ENCODE measurements at places on chromosomes 11 and 22. TPM values are rescaled to one million over a fixed set of nuclear protein-coding genes. Genes with fewer than 3 reads are reported as not detected.

- DNase-seq: no peak
- no peaks in the 10 kb centered on the region for H3K27me3 ChIP-seq
- no peaks in the 10 kb centered on the region for H3K4me1 ChIP-seq
These were observed 31.3 kb upstream of the TEAD1 start for GRCh38 chr11:12642806-12643428.

DNA sequence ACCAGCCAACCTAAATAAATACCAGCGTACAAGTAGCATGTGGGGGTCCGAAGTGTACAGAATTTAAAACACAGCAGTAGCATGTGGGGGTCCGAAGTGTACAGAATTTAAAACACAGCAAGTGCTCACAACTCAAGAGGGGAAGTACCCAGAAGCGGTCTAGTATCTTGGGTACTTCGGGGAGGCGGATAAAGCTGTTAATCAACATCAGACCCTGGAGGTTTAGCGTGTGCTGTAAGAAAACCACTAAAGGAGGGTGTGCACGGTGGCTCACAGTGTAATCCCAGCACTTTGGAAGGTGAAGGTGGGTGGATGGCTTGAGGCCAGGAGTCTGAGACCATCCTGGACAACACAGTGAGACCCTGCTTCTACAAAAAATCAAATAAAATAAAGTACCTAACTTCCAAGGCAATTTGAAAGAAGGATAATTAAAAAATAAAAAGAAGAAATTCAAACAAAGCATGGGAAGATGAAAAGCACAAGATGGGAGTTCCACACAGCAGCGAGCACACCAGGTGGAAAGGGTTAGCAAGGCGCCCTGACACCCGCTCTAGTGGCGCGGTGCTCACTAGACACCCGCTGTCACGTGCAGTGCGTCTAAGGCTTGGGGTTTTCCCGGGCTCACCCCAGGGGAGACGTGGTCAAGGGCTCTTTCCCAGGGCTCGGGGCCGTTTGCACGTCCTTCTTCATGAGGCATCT lies 35.0 kb upstream of the MOB2 start:
- peak; percentile 89 for DNase-seq
- no peaks in the 10 kb centered on the region for H3K36me3 ChIP-seq
- H3K27ac ChIP-seq: peak overlapping the region; percentile 19
- H3K27me3 ChIP-seq: no peaks in the 10 kb centered on the region
- peaks cover 39% of the 10 kb centered on the region for H3K4me1 ChIP-seq

DNA sequence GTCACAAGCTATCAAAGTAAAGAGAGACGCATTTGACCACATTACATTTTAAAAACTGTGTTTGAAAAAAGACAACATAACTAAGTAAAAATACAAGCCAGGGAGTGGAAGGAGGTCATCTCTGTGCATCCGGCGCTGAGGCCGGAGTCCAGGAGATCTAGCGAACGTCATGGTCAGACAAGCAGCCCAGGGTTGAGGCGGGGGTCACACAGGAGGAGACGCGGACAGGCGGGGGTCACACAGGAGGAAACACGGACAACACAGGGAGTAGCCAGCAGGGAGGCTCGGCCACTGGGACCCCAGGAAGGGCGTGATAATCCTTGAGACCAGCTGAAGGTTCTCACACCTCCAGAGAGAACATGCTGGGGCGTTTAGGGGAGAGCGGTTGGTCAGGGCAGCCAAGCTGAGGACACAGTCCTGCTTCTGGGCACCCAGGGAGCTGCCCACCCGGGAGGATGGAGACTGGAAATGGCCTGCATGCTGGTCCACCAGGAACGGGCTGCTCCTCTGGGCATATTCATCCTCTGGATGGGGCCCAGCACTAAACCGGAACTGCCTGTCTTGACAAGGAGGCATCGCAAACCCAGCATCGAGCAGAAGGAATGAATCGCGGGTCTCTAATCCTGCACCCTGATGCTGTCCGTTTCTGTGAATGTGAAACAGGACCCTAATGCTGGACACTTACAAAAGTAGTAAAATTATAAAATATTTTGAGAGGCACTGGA lies 40.9 kb upstream of the MUC5AC start:
- no peaks in the 10 kb centered on the region for H3K36me3 ChIP-seq
- no peak overlapping the region for H3K4me3 ChIP-seq
- H3K4me1 ChIP-seq: no peaks in the 10 kb centered on the region
- no peak for DNase-seq
- no peak overlapping the region for H3K27ac ChIP-seq
- H3K27me3 ChIP-seq: no peaks in the 10 kb centered on the region

- no peaks in the 10 kb centered on the region for H3K4me1 ChIP-seq
- no peaks in the 10 kb centered on the region for H3K27me3 ChIP-seq
- H3K27ac ChIP-seq: no peak overlapping the region
- H3K4me3 ChIP-seq: no peak overlapping the region
- no peaks in the 10 kb centered on the region for H3K36me3 ChIP-seq
These were observed 14.0 kb downstream of the GRAMD1B start for GRCh38 chr11:123443851-123444623.

DNA sequence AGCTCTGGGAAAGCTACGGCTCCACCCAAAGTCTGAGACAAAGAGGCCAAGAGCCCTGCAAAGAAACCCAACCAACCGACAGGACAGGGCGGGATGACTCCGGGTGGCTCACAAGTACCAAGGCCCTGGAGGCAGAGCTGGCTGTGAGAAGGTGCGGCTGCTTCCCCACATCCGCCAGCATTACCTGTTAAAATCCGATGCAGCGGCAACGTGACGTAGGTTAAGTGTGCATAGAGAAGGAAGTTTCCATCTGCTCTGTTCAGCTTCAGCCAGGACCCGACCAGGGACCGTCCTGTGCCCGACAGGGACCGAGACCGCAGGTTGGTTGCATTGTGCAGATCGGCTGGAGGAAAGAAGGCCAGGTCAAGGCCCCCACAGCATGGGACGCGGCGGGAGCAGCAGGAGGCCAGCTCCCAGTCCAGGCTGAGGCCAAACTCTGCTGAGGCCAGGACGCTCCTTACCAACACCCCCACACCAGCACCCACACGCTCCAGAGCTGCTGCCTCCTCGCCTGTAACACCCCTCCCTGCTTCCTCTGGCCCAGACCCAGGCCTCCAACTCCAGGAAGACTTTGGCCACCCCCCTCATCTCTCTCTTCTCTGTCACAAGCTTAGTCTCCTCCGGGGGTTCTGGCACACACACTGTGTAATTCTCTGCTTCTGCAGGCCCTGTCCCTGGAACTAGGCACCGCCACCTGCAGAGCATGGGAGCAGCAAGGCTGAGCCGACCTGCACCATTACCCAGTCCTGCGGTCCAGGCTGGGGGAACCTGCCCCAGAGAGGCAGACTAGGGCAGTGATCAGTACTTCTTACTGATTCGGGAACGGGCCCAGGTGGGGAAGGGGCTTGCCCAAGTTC lies 34.1 kb downstream of the NUP50 start:
- H3K27ac ChIP-seq: no peak overlapping the region

DNA sequence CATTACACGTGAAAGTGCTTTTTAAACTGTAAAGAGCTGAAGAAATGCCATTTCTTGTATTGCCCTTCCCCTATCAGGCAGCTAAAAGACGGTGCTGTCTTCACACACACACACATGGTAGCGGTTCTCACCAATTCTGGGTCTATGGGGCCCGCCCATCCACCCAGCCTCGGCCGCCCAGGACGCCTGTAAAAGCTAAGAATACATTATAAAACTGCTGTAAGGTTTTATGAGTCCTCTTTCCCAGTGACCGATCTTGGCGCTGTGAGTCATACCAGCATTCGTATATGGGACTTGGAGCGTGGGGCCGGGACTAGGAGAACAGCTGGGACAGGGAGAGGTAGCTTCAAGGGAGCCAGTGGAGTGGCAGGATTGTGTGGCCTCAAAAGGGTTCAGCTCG lies 149.7 kb upstream of the CADM1 start:
- no peak overlapping the region for H3K27ac ChIP-seq
- no peaks in the 10 kb centered on the region for H3K4me1 ChIP-seq
- H3K36me3 ChIP-seq: no peaks in the 10 kb centered on the region
- no peak for DNase-seq

DNA sequence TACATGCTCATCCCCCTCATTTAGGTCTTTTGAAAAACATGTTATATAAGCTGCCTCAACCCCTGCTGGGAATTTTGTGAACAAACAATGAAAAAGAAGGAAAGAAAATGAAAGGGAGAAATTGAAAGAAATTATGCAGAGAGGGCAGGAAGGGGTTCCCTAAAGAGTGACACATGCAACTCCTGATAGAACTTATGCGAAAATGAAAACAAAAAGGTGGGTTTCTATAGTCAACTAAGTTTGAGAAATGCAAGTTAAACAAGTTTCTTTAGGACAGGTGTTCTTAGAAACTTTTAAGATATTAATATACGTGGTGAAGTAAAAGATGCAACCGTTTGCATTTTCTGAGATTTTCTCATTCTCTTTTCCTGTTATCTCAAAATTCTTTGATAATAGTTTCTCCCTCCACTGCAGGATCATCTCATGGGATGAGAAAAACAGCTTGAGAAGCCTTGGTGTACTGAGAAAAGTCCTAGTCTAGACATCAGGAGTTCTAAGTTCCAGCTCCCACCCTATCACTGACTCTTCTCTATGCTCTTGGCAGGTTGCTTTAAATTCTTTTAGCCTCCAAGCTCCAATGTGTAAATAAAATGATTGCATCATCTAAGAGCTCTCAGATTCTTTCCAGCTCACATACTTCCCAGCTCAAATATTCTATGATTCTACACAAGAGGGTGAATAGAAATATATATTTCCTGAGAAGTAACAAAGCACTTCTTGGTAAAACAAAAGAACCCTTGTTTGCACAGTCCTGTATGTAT lies 109.2 kb downstream of the FAM76B start:
- H3K4me3 ChIP-seq: no peak overlapping the region
- H3K27ac ChIP-seq: no peak overlapping the region
- no peaks in the 10 kb centered on the region for H3K36me3 ChIP-seq
- no peak for DNase-seq

- no peak overlapping the region for H3K27ac ChIP-seq
- H3K4me3 ChIP-seq: no peak overlapping the region
- H3K4me1 ChIP-seq: no peaks in the 10 kb centered on the region
- no peak for DNase-seq
- no peaks in the 10 kb centered on the region for H3K36me3 ChIP-seq
These were observed 374.7 kb downstream of the DDX10 start for GRCh38 chr11:109039611-109040010.

DNA sequence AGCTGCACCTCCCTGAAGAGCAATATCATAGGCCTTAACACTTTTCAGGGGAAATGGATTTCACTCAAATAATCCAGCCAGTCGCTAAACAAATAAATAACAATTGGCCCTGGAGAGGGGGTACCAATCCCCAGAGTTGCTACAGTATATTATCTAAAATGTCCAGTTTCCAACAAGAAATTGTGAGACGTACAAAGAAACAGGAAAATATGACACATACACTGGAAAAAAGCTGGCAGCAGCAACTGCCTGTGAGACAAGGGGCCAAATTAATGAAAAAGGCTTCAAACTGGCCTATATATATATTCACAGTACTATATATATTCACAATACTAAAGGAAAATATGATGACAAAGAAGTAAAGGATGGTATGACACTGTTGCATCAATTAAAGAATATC lies 4.0 kb downstream of the NF2 start:
- H3K27me3 ChIP-seq: no peaks in the 10 kb centered on the region
- no peak for DNase-seq
- no peak overlapping the region for H3K27ac ChIP-seq
- H3K4me3 ChIP-seq: no peak overlapping the region
- peaks cover 9% of the 10 kb centered on the region for H3K4me1 ChIP-seq
- peaks cover 3% of the 10 kb centered on the region for H3K36me3 ChIP-seq

- peaks cover under 1% of the 10 kb centered on the region for H3K36me3 ChIP-seq
- DNase-seq: no peak
- H3K27ac ChIP-seq: no peak overlapping the region
- H3K4me1 ChIP-seq: peaks cover 41% of the 10 kb centered on the region
- no peak overlapping the region for H3K4me3 ChIP-seq
These were observed 1.3 kb upstream of the CLCF1 start for GRCh38 chr11:67374571-67375281.

GRCh38 chr11:65183201-65183891 lies 1.6 kb downstream of the CAPN1 start:
- H3K27ac ChIP-seq: no peak overlapping the region
- no peaks in the 10 kb centered on the region for H3K27me3 ChIP-seq
- no peaks in the 10 kb centered on the region for H3K36me3 ChIP-seq
- H3K4me1 ChIP-seq: peaks cover 16% of the 10 kb centered on the region
- no peak for DNase-seq
- no peak overlapping the region for H3K4me3 ChIP-seq

- peak overlapping the region; percentile 81 for H3K27ac ChIP-seq
- H3K4me3 ChIP-seq: peak overlapping the region; percentile 54
- peak; percentile 85 for DNase-seq
These were observed 25.5 kb downstream of the SCGB1A1 start for GRCh38 chr11:62444236-62444833.

DNA sequence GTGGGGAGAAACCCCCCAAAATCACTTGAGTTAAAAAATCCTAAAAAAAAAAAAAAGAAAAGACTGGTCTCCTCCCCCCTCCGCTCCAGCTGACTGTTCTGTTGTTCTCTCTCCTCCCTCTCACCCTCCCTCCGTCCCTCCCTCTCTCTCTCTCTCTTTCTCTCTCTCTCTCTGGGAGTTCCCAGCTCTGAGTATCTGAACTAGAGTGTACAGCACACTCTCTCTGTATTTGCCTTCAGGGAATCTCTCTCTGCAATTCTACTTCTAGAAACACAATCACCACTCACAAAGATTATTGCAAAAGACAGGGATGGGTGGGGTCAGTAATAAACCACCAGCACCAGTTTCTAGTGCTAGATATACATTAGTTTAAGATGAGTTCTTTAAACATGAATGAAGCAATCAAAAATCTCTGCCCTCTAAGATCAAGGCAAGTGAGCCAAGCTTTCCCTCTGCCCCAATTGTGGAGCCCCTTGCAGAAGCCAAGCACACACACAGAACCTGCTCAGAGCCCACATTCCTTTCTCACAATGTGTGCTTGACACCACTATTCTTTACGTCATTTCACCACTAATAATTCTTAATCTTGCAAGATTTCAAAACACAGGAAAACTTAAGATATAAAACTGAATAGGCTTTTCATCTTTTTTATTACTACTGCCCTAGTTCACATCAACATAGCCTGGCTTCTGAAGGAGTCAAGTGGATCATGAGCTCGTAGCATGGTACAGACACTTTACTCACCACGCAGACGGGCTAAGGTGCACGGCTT lies 133.5 kb downstream of the RBFOX2 start:
- H3K4me3 ChIP-seq: no peak overlapping the region
- H3K27me3 ChIP-seq: no peaks in the 10 kb centered on the region
- DNase-seq: no peak
- H3K27ac ChIP-seq: no peak overlapping the region

GRCh38 chr11:26087120-26087935 lies 244.6 kb upstream of the ANO3 start:
- DNase-seq: peak; percentile 66
- H3K27ac ChIP-seq: peak overlapping the region; percentile 75
- H3K36me3 ChIP-seq: no peaks in the 10 kb centered on the region
- peak overlapping the region; percentile 8 for H3K4me3 ChIP-seq
- H3K27me3 ChIP-seq: no peaks in the 10 kb centered on the region

Gene MGAT3
- 28.0 TPM for total RNA-seq

Gene NXPE2
- total RNA-seq: not detected

Gene LIPT2
- total RNA-seq: 6.5 TPM

Gene CHRM1
- not detected for total RNA-seq

Gene BCL2L13
- 29.9 TPM for total RNA-seq

Gene MOGAT2
- total RNA-seq: 0.12 TPM

Gene RBMXL2
- not detected for total RNA-seq

Gene TNNT3
- total RNA-seq: 10.0 TPM
